HTR-8/SVneo (cell line): ENCODE measurements at places on chromosomes 11 and 22.

DNA sequence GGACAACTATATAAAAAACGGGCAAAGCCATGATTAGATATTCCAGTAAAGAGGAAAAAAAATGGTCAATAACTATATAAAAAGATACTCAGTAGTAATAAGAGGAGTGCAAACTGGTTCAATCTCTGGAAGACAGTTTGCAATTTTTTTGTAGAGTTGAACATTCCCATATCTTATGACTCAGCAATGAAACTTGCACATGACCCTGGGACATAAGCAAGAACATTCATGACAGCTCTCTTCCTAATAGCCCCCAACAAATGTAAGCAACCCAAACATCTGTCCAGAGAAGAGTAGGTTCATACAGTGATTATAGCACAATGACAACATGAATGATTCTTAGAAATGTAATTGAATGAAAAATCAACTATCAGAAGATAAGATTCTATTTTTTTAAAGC, 21.8 kb upstream of the CSF2RB start:
- DNase-seq: no peak

DNA sequence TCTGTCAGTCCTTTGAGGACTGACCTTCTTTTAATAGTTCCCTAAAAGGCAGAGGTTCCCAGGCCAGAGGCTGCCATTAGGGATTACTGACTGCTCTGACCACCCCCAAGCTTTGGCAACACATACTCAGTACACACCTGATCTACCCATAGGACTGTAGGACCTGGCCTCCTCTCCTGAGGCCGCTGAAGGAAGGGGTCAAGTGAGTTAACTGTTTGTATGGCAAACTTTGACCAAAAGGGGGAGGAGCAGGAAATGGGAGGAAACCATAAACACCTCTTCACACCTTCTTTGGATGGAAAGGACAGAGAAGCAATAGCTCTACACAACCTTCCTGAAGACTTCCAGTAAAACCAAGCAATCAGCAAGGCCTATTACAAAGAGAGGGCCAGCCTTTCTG, 104.0 kb downstream of the APOL5 start:
- no peak for DNase-seq

GRCh38 chr11:45424411-45425180, 138.5 kb upstream of the SYT13 start:
- DNase-seq: no peak

GRCh38 chr11:17637901-17638300, 81.5 kb upstream of the MYOD1 start:
- no peak for DNase-seq

DNA sequence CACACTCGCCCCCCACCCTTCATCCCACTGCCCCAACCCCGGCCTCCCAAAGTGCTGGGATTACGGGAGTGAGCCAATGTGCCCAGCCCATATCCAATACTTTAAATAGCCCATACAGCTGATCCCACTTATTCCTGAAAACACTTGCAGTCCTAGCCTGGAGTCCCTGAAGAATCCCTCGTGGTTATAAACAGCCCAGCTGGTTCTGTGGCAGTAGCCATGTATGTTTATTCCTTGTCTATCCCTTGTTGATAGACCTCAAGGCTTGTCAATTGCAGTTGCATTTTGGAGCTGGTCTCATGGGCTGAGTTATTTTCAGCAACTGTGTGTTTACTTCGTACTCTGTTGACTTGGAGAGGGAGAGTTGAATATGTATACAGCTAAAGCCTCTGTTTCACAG, 21.5 kb upstream of the PAFAH1B2 start:
- DNase-seq: no peak

DNA sequence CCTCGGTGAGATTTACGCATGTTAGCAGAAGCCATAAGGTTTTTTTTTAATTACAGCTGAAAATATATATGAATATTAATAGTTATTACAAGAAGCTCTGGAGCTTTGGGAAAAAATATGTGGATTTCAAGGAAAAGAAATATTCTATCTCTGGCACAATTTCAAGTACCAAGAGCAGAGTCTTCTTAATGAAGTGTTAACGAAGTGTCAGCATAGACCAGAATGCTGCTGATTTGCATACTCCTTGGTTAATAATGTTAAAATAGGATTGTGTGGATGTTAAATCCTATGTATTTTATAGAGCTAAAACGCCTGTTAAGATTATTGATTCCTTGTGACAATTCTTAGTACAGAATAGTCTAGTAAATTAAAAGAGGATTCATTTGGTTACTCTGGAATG, 57.0 kb upstream of the FAT3 start:
- no peak for DNase-seq

DNA sequence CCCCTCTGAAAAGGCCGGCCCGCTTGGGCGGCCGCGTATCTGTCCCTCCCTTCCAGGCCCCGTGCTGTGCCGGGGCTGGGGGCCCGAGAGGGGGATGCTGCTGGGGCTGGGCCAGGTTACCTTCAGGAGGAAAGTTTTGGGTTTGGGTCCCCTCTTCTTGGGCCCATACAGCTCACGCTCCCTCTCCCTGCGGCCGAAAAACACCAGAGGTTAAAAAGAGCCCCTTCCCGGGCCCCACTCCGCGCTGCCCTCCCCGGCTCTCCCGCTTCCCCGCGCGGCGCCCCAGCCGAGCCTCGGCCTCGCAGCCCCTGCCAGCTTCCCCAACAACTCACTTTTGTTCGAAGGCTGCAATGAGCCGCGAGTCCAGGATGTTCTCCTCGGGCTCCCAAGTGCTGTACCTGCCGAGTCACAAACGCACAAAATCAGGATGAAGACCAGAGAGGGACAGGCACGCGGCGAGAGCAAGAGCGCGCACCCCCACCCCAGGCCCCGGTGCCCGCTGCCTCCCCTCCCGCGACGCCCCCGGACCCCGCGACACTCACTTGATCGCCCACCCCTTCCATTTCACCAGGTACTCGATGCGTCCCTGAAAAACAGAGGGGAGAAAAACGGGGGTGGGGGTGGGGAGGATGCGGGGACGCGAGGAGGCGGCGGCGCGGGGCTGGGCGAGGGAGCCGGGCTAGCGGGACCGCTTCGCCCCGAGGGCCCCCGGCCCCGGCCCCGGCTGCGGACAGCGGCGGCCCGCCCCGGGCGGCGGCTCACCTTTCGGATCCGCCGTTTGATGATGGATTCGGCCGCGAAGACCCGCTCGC, 450 bp downstream of the CBX6 start:
- DNase-seq: no peak

GRCh38 chr11:61332281-61332796, 566 bp downstream of the DDB1 start:
- DNase-seq: no peak

GRCh38 chr22:36755316-36755715, 20.6 kb downstream of the IFT27 start:
- DNase-seq: no peak

DNA sequence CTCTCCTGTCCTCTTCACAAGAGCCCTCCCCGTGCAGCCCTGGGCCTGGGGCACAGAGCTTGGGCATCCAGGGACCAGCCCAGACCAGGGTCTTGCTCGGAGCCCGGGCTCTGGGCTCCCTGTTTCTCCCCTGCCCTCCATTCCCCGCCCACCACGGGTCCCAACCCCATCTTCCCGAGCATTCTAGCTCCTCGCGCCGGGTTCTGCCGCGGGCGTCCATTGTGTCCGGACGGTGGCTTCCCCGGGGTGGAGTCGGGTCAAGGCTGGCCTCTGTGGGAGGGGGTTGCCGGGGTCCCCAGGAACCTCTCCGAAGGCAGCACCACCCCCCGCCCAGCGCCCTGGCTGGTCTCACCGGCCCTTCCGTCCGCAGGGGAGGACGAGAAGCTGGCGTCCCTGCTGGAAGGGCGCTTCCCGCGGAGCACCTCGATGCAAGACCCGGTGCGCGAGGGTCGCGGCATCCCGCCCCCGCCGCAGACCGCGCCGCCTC, 18.1 kb upstream of the ACR start:
- DNase-seq: no peak

DNA sequence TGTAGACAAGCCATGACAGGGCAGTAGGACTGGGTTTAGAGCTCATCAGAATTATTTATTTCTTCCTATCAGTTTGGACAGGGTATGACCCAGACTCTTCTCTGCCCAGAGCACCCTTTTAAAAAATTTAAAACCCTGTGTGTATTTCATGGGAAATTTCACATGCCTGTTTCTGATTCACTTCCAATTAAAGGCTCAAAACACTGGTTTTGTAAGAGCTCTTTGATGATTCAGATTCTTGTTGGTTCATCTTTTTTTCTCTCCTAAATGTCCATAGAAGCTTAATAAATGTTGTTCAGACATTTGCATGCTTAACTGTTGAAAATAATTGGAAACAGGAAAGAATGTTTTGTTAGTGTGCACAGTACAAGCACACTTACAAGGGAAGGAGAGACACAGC, 13.8 kb downstream of the FLI1 start:
- no peak for DNase-seq

DNA sequence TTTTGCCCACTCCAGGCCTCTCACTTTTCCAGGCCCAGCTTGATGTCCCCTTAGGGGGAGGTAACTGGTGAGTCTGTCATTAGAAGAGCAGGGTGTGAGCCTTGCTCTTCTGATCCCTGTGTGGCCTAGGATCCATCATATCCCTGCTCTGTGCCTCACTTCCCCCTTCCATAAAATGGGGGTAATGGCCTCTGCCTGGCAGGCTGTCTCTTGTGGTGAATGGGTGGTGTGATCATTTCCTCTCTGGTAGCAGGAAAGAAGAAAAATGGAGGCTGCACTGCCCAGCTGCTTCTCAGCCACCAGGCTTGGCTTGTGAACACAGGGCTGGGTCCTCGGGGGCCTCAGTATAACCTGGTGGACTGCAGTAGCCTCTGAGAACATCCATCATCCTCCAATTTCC, 5.6 kb downstream of the ARHGEF17 start:
- DNase-seq: no peak
